Activated B cell treated with CpG ODN at 0.5 μM for 24 hours (primary cell): ENCODE measurements at places on chromosomes 2 and 18.
A peak's percentile ranks its signal among the peaks of the same experiment; 100 is the strongest.

GRCh38 chr2:166841679-166842078 lies 46.6 kb upstream of the XIRP2 start:
- H3K4me3 ChIP-seq = no peak overlapping the region
- H3K4me1 ChIP-seq = no peaks in the 10 kb centered on the region
- no peaks in the 10 kb centered on the region for H3K36me3 ChIP-seq
- H3K27ac ChIP-seq = no peak overlapping the region
- no peak for DNase-seq

- H3K27me3 ChIP-seq = peaks cover 2% of the 10 kb centered on the region
- H3K4me3 ChIP-seq = no peak overlapping the region
- H3K36me3 ChIP-seq = no peaks in the 10 kb centered on the region
- H3K27ac ChIP-seq = no peak overlapping the region
- no peak for DNase-seq
Measured at GRCh38 chr2:24423095-24423494, 62.8 kb upstream of the ITSN2 start.

GRCh38 chr2:62464221-62465007 lies 41.6 kb downstream of the TMEM17 start:
- H3K27me3 ChIP-seq = no peaks in the 10 kb centered on the region
- H3K4me1 ChIP-seq = no peaks in the 10 kb centered on the region
- no peak overlapping the region for H3K27ac ChIP-seq
- H3K36me3 ChIP-seq = no peaks in the 10 kb centered on the region

DNA sequence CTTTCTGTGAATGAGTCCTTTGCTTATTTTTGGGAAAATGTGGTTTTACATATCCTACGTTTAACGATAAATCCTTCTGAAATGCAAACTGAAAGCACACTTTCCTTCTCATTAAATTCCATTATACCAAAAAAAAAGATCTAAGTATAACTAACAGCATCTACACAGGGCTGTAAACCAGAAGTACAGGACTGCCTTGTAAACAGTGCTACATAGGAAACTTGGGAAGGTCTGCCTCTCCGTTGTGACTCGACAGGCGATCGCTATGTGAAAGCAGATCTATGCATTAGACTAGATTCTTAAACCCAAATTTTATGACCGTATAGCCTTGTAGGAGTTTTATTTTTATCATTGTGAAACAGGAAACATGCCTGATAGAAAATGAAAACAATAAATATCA lies 690.5 kb downstream of the ARHGAP15 start:
- DNase-seq = no peak
- H3K27ac ChIP-seq = no peak overlapping the region

- no peak for DNase-seq
- H3K36me3 ChIP-seq = no peaks in the 10 kb centered on the region
- H3K4me3 ChIP-seq = no peak overlapping the region
- no peaks in the 10 kb centered on the region for H3K4me1 ChIP-seq
- H3K27ac ChIP-seq = no peak overlapping the region
- no peaks in the 10 kb centered on the region for H3K27me3 ChIP-seq
Measured at GRCh38 chr18:28459587-28459986, 282.7 kb upstream of the CDH2 start.

- peaks cover 10% of the 10 kb centered on the region for H3K36me3 ChIP-seq
- no peaks in the 10 kb centered on the region for H3K27me3 ChIP-seq
- H3K27ac ChIP-seq = no peak overlapping the region
- no peak overlapping the region for H3K4me3 ChIP-seq
Measured at GRCh38 chr2:3292416-3292815, 85.2 kb downstream of the EIPR1 start.

DNA sequence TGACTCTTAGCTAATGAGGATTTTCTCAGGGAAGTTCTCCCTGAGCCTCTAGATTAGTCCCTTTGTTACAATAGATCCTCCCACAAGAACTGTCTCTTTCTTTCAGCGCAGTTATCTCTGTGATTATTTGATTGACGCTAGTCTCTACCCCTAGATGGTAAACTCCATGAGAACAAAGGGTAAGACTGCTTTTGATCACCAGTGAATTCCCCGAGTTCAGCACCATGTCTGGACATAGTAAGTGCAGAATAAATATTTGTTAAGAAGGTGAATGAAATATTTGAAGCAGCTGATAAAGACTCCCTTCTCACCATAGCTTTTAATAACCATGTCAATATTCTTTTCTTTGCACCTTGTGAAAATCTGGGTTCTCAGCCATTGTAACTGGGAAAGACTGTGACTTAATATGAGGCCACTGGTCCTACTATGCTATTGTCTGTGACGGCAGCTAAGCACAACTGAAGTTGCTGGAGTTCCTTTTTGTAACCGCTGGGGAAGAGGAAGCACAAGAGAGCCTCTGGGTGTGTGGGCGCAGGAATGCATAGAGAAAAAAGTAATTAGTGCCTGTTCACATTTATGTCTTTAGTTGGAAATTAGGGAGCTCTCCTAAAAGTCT lies 214.7 kb downstream of the TGIF1 start:
- H3K4me3 ChIP-seq = no peak overlapping the region
- no peak for DNase-seq
- no peak overlapping the region for H3K27ac ChIP-seq
- H3K4me1 ChIP-seq = peaks cover 31% of the 10 kb centered on the region
- no peaks in the 10 kb centered on the region for H3K36me3 ChIP-seq

GRCh38 chr2:109238580-109238979 lies 109.6 kb downstream of the SH3RF3 start:
- H3K27me3 ChIP-seq = no peaks in the 10 kb centered on the region
- peak; percentile 30 for DNase-seq
- H3K36me3 ChIP-seq = no peaks in the 10 kb centered on the region
- peaks cover 41% of the 10 kb centered on the region for H3K4me1 ChIP-seq
- peak overlapping the region; percentile 75 for H3K27ac ChIP-seq

DNA sequence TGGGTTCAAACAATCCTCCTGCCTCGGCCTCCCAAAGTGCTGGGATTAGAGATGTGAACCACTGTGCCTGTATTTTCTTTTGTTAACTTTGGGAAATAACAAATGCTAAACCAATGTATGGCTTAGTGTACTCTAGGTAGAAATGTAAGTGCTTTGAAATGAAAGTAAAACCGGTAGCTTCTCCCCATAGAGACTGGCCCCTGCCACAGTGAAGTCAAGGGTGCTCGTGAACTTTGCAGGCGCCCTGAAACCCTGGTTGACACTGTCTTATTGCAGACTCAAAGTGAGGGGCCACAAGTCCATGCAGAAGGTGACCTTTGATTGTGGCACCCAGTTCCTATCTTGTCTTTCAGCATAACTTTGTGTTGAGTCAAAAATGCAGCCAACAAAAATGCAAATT lies 24.2 kb upstream of the MTCL1 start:
- H3K4me3 ChIP-seq = no peak overlapping the region
- DNase-seq = no peak
- H3K4me1 ChIP-seq = no peaks in the 10 kb centered on the region

DNA sequence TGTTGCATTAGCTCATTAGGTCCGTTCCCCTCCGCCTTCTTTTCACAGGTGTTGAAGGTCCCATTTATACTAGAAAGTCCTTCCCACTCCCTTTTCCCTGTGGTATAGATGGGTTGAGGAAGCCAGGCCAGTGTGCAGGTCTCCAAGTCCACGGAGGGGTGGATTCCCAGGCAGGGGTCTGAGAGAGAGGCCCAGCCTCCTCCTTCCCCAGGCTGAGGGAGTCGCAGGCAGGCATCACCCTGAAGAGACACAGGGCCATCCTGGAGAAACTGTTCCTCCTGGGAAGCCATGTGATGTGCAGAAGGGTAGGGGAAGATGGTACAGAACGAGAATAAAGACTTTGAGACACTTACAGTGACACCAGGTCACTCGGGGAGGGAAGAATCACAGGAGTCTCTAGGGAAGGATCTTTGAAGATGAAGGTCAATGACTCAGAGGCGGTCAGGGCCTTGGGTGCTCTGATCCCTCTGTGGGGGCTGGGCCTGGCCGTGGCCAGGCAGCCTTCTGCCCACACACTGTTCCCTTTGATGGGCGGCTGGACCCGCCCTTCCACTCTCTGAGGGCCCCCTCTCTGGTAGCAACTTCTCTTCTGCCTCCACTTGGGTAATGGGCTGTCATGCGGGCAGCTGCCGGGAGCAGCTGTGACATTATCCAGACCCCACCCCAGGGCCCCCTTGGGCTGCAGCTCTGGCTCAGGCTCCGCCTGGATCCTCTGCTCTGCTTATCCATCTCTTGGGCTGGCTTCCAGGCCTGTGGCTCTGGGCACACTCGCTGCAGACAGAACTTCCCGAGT lies 45.1 kb downstream of the RHOB start:
- no peaks in the 10 kb centered on the region for H3K4me1 ChIP-seq
- H3K27me3 ChIP-seq = peaks cover 4% of the 10 kb centered on the region
- H3K36me3 ChIP-seq = no peaks in the 10 kb centered on the region
- no peak for DNase-seq

DNA sequence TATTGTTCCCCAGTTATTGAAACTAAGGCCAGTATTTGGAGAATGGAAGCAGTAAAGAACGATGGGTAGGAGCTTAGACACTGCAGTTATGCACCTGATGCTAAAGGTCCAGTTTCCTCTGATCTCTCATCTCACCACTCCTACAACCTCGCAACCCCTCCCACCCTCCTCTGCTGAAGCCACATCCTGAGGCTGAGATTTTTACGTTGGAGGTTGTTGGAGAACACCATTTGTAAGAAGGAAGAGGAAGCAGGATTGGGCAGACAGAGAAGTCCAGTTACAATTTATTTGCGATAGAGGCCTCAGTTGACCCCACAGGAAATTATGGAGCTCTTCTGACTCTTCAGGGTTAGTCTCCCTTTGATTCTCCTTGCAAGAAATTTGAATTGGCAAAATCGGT lies 54.3 kb upstream of the NDUFV2 start:
- H3K4me3 ChIP-seq = no peak overlapping the region
- DNase-seq = no peak
- H3K36me3 ChIP-seq = peaks cover 5% of the 10 kb centered on the region
- no peak overlapping the region for H3K27ac ChIP-seq
- peaks cover 8% of the 10 kb centered on the region for H3K4me1 ChIP-seq

DNA sequence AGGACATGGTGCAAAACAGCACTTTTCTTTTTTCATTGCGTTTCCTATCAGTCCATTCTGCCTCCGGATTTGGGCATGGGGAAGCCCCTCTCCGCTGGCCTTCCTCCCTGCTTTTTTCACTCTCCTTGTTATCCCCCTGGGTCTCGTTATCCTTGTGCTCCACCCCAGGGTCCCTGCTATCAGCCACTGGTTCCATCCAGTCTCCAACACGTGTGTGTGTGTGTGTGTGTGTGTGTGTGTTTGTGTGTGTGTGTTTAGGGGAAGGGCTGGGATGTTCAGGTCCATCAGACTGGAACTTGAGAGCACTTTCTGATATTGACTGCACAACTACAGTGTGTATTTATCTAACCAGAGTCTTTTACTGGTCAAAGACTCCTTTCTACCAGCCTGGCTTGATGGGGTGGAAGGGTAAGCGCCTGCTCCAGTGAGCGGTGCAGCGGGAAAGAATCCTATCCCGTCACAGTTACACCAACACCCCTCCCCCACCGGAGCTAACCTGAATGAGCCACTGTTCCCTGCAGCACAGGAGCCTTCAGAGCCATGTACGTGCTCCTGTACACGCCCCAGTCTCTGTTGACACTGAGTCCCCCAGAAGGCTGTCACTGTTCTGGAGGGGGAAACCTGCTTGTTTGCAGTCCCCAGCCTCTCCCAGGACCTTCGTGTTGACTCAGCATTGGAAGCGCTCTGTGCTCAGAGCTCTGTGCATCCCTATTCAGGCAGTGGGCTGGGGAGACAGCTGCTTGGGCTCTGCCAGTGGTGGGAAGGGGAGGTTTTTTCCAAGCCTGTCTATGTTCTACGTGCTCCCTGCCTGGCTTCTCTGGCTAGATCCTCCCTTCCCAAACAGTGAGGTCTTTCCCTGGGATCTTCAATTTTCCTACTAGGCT lies 4.6 kb downstream of the INHA start:
- H3K27ac ChIP-seq = no peak overlapping the region
- H3K4me3 ChIP-seq = no peak overlapping the region
- peaks cover 40% of the 10 kb centered on the region for H3K27me3 ChIP-seq
- H3K4me1 ChIP-seq = no peaks in the 10 kb centered on the region
- H3K36me3 ChIP-seq = no peaks in the 10 kb centered on the region
- no peak for DNase-seq

DNA sequence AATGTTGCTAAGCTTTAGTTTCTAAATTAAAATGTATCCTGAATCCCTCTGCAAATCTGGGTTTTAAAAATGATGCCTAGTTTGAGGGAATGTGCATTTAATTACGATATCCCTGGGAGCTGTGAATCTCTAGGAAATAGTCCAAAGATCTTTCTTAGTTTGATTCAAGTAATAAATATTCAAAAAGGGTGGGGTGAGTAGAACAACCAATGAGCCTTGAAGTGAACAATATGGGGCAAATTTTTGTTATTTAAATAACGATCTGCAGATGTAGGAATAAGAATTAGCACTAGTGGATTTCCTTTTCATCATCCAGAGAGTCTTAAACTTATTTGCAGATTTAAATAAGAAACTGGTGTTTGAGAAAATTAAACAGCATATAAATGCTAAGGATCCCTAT lies 106.3 kb downstream of the ACVR1 start:
- H3K4me1 ChIP-seq = no peaks in the 10 kb centered on the region
- H3K27me3 ChIP-seq = no peaks in the 10 kb centered on the region
- H3K36me3 ChIP-seq = peaks cover 39% of the 10 kb centered on the region

GRCh38 chr2:44286884-44287638 lies 11.8 kb downstream of the SLC3A1 start:
- H3K36me3 ChIP-seq = no peaks in the 10 kb centered on the region
- H3K27ac ChIP-seq = no peak overlapping the region
- H3K4me3 ChIP-seq = no peak overlapping the region
- H3K4me1 ChIP-seq = no peaks in the 10 kb centered on the region
- no peak for DNase-seq

DNA sequence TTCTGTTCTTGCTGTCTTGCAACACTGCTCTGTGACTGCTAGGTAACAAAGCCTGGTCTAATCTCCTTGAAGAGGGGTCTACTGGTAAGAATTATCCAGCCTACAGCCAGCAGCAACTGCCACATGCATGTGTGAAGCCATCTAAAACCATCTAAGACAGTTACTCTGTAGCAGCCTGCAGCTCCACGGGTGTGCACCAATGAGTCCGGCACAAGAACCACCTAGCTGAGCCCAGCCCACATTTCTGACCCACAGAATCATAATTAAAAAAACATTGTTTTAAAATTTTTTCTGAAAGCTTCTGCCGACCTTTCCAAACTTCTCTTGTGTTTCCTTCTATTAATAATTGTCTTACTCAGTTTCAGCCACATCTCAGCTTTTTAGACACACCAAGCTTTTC lies 102.8 kb downstream of the ZNF385B start:
- no peak for DNase-seq
- no peaks in the 10 kb centered on the region for H3K4me1 ChIP-seq
- no peaks in the 10 kb centered on the region for H3K27me3 ChIP-seq
- H3K27ac ChIP-seq = no peak overlapping the region
